ENCODE measurements at places on chromosomes 6 and 20. TPM values are rescaled to one million over a fixed set of nuclear protein-coding genes. Genes with fewer than 3 reads are reported as not detected.

GRCh38 chr6:91678679-91679446 lies 1092.0 kb upstream of the MAP3K7 start:
- H3K36me3 ChIP-seq: no peaks in the 10 kb centered on the region
- peaks cover 4% of the 10 kb centered on the region for H3K4me1 ChIP-seq
- H3K27ac ChIP-seq: no peak overlapping the region

DNA sequence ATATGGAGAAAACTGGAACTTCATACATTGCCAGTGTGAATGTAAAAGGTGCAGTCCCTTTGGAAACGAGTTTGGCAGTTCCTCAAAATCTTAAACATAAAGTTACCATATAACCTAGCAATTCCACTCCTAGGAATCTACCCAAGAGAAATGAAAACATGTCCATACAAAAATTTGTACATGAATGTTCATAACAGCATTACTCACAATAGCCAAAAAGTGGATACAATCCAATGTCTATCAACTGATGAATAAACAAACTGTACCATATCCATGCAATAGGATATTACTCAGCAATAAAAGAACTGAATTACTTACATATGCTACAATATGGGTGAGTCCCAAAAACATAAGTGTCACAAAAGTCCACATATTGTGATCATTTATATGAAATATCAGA lies 48.7 kb upstream of the ERVFRD-1 start:
- no peak overlapping the region for H3K27ac ChIP-seq
- peaks cover 16% of the 10 kb centered on the region for H3K4me1 ChIP-seq
- no peak for DNase-seq
- H3K4me3 ChIP-seq: no peak overlapping the region

- H3K36me3 ChIP-seq: no peaks in the 10 kb centered on the region
- H3K4me3 ChIP-seq: no peak overlapping the region
- DNase-seq: no peak
Observed at GRCh38 chr6:135644394-135644793, 146.9 kb upstream of the AHI1 start.

DNA sequence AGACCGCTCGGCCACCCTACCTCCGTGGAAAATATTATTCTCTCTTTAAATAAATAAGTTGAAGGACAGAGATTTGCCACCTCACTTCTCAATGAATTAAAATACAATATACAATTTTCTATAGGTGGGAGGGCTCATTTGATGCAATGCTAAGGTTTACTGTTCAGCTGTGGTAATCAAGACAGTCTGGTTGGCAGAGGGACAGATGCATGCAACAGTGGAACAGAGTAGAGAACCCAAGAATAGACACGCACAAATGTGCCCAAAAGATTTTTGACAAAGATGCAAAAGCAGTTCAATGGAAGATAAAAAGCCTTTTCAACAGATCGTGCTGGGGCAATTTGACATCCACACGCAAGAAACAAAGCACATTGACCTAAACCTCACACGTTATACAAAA lies 145.2 kb downstream of the CEBPB start:
- peaks cover 3% of the 10 kb centered on the region for H3K27me3 ChIP-seq
- H3K27ac ChIP-seq: no peak overlapping the region
- H3K36me3 ChIP-seq: no peaks in the 10 kb centered on the region
- H3K4me1 ChIP-seq: peaks cover 34% of the 10 kb centered on the region
- no peak overlapping the region for H3K4me3 ChIP-seq

- H3K27ac ChIP-seq: no peak overlapping the region
- H3K27me3 ChIP-seq: peaks cover 62% of the 10 kb centered on the region
- no peak overlapping the region for H3K4me3 ChIP-seq
- no peak for DNase-seq
- H3K36me3 ChIP-seq: no peaks in the 10 kb centered on the region
Observed at GRCh38 chr20:58149437-58150091, 78.9 kb downstream of the ANKRD60 start.

- H3K27ac ChIP-seq: peak overlapping the region; percentile 73
- peak; percentile 92 for DNase-seq
- H3K4me1 ChIP-seq: peaks cover 13% of the 10 kb centered on the region
Observed at GRCh38 chr6:138692058-138692977, 81.3 kb upstream of the CCDC28A start.

DNA sequence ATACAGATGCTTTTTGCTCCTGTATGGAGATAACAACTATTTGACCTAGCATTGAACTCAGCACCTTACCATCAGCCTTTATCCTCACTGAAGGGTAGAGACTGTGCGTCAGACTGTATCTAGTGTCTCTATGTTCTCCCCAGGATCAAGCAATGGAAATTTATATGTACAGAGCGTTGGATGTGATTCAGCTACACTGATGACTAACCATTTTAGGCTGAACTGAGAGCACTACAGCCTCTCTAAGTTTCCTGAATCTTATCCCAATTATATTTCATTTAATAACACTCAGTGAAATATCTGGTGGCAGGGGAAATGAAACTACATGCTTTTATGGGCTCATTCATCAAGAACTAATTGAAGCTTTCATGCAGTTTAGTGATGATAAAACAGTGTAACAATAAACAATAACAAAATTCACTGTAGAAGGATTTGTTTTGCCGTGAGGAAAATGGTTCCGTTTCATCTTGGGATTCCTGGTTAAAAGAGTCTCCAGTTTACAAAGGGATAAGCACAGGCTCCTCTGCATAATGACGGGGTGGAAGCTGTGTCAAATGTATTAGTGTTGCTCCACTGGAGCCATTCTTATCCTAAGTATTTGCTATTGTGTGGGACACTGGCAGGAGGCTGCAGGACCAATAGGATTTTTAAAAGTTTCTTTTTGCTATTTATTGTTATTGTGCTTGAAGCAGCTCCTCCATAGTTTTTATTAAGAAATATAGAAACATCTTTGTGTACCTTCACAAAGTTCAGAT lies 567.6 kb upstream of the MMS22L start:
- no peaks in the 10 kb centered on the region for H3K4me1 ChIP-seq
- DNase-seq: no peak
- H3K36me3 ChIP-seq: no peaks in the 10 kb centered on the region
- peaks cover 13% of the 10 kb centered on the region for H3K27me3 ChIP-seq
- H3K4me3 ChIP-seq: no peak overlapping the region

GRCh38 chr6:136959471-136959891 lies 37.4 kb downstream of the SLC35D3 start:
- no peak for DNase-seq
- no peak overlapping the region for H3K4me3 ChIP-seq
- H3K36me3 ChIP-seq: no peaks in the 10 kb centered on the region

GRCh38 chr20:43767686-43768474 lies 41.1 kb upstream of the GTSF1L start:
- peaks cover 22% of the 10 kb centered on the region for H3K27me3 ChIP-seq
- no peaks in the 10 kb centered on the region for H3K4me1 ChIP-seq
- DNase-seq: no peak
- H3K36me3 ChIP-seq: no peaks in the 10 kb centered on the region
- H3K4me3 ChIP-seq: no peak overlapping the region
- H3K27ac ChIP-seq: no peak overlapping the region

DNA sequence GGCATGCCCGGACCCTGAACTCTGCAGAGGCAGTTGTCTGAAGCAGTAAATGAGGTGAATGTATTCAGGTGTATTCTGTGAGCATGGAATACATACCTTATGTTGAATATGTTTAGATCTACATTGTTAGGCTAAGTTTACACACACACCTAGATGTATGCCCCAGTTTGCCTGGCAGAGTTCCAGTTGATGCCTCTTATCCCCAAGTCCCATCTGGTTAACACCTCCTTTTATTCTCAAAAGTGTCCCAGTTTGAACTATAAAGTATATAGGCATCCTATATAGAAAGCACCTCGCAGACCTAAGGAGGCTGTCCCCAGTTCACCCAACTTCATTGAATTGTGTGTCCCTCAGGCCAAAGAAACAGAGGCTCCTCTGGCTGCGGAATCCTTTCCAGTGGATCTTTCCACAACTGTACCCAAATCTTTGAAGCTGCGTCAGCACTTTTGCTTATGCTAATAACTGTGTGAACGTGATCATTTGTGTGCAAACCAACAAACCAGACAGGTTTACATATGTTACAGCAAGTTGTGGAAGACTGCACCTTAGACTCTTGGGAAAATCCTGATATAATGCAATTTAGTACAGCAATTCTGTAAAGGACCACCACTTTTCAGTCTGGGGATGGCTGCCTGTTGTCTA lies 4.8 kb upstream of the DHX35 start:
- H3K4me1 ChIP-seq: peaks cover 9% of the 10 kb centered on the region
- DNase-seq: no peak
- H3K36me3 ChIP-seq: no peaks in the 10 kb centered on the region
- no peaks in the 10 kb centered on the region for H3K27me3 ChIP-seq

- peaks cover 2% of the 10 kb centered on the region for H3K27me3 ChIP-seq
- H3K4me3 ChIP-seq: no peak overlapping the region
- H3K27ac ChIP-seq: no peak overlapping the region
- H3K36me3 ChIP-seq: no peaks in the 10 kb centered on the region
- H3K4me1 ChIP-seq: peaks cover 10% of the 10 kb centered on the region
Observed at GRCh38 chr6:7041511-7042026, 66.2 kb upstream of the RREB1 start.

DNA sequence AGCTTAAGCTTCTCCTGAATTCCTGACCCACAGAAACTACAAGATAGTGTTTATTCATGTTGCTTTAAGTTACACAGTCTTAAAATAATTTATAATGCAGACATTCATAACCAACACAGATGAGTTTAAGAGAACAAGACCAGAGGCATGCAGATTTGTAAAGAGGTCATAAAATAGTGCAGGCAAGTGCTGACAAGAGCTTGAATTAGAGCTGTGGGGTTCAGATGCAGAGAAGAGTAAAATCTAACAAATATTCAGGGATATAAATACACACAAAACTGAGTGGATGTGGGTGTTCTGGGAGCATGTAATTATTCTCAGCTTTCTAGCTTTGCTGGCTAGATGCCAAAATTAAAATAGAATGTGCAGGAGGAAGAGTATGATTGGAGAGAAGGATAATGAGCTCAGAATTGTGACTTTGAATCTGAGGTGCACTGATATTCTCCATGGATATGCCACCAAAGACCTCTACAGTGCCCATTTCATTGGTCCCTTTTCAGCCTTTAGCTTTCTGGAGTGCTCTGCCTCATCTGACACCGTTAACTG lies 291.9 kb upstream of the SGK1 start:
- H3K27me3 ChIP-seq: no peaks in the 10 kb centered on the region
- H3K27ac ChIP-seq: no peak overlapping the region
- no peak for DNase-seq

The ADGRF5 gene
- not detected for total RNA-seq

The NHLRC1 gene
- 1.5 TPM for total RNA-seq

The DSN1 gene
- 7.6 TPM for total RNA-seq

The PPIL6 gene
- 2.2 TPM for total RNA-seq

The CLDN20 gene
- not detected for total RNA-seq

The OR2J3 gene
- not detected for total RNA-seq

The MLIP gene
- total RNA-seq: not detected

Data from osteocyte (in vitro differentiated cells).